ENCODE measurements at places on chromosomes 16 and 17.

DNA sequence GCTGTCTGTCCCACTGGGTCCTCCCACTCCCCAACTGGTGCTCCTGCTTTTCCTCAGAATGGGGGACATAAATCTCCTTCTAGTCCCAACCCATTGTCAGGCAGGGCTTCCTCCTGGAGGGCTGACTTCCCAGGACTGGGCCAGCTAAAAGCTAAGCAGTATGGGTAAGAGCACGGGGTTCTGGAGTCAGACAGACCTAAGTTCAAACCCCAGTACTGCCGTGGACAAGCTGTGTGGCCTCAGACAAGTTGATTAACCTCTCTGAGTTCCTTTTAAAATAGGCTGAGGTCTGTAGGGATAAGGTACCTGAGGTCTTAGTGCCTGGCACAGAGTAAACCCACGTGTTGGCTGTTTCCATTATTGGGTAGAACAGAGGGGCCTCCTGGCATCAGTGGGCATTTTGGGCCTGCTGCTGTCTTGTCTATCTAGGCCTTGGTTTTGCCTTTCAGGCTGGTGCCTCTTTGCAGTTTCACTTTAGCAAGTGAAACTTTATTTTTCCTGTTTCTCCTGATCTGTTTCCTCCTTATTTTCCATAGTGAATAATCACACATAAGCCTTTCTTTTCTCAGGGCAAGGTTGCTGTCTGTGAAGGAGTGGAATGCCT is 114.6 kb downstream of the PRKCB start:
- DNase-seq = no peak

GRCh38 chr17:41681776-41682175 is 6.9 kb upstream of the EIF1 start:
- no peak for DNase-seq

- peak; percentile 80 for DNase-seq
These were observed 5.1 kb upstream of the KLHL36 start for GRCh38 chr16:84643180-84643583.

GRCh38 chr17:60463157-60463835 is 41.0 kb downstream of the CHCT1 start:
- DNase-seq = no peak

DNA sequence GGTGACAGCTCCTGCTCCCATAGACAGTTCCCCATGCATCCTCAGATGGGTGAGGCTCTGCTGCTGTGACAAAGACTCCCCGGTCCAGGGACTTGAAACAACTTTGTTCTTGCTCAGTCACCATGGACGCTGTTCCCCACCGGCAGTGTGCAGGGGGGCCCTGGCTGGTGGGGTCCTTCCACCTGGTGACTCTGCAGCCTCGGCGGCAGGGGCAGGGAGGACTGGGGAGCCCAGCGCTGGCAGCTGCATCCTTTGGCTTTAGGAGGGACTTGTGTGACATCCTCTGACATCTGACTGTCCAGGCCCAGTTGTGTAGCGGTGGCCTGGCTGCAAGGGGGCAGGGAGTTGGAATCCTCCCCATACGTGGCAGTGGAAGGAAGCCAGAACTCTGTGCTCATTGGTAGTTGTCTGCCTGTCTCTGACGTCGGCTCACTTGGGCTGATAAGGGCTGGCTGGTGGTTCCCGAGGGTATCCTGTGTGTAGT is 107.3 kb downstream of the CMIP start:
- DNase-seq = no peak

DNA sequence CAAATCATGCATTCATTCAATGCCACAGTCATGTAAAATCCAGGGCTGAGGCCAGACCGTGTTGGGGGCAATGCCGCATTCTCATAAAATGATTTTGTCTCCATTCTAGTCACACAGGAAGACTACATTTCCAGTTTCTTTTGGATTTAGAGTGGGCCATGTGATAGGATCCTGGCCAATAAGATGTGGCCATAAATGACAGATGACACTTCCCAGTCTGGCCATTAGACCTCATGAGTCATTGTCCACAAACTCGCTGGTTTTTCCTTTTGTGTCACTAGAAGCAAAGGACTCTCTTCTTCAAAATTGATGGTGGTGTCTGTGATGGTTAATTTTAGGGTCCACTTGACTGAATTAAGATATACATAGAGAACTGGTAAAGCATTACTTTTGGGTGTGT is 352.3 kb downstream of the UTP18 start:
- no peak for DNase-seq

DNA sequence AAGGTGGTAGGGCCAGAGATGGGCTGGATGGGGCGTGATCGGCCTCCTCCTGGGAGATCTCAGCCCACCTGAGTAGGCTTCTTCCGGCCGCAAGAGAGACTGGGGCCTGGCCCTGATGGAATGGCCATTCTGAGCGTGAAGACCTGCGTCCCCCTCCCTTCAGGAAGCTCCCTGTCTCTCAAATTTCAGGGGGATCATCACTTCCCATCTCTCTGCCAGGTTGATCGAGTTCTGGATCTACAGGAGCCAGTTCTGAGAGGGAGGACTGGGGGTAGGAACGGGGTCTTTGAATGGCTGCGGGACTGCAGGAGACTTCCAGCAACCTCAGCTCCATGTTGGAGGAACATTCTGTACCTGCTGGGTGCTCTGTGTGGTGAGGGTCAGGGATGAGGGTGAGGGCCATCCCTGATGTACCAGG is 9.3 kb upstream of the GSDMA start:
- no peak for DNase-seq
